ENCODE measurements at places on chromosomes 12 and 14.

DNA sequence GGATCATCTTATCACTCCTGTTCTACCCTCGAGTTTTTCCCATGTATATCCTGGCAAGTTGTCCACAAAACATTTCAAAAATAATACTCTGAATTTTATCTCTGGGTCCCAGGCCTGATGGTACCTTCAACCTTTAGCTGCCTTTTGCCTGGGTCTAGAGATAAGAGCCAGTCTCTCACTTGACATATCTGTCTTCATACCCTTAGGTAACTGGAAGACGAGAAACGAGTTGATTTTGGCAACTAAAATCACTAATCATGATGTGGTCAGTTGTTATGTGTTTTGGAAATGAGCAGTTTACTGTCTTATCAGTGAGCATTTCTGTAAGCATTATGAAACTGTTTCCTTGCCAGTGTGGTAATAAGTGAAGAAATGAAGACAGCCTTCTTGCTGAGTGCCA, 6.3 kb downstream of the RNF10 start:
- no peak for DNase-seq

DNA sequence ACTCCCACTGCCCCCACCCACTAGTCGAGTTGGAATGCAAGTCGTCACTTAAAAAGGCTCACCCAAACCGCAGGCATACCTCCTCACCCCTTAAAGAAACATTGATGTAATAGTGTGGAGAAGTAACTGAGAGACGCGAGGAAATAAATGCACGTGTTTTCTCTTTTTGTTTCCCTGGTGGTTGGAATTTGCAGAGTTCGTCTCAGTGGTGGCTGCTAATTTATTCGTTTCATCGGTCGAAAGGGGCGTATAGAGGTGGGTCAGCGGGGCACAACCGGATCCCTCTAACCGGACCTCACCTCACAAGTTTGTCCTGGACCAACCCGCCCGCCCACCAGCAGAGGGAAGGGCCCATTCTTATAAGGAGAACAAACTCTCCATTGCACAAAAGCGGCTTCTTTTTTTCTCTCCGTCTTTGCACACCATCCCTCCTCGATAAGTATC, 5.0 kb upstream of the NPAS3 start:
- DNase-seq: no peak

GRCh38 chr12:67410667-67411067, 141.5 kb downstream of the CAND1 start:
- DNase-seq: no peak

DNA sequence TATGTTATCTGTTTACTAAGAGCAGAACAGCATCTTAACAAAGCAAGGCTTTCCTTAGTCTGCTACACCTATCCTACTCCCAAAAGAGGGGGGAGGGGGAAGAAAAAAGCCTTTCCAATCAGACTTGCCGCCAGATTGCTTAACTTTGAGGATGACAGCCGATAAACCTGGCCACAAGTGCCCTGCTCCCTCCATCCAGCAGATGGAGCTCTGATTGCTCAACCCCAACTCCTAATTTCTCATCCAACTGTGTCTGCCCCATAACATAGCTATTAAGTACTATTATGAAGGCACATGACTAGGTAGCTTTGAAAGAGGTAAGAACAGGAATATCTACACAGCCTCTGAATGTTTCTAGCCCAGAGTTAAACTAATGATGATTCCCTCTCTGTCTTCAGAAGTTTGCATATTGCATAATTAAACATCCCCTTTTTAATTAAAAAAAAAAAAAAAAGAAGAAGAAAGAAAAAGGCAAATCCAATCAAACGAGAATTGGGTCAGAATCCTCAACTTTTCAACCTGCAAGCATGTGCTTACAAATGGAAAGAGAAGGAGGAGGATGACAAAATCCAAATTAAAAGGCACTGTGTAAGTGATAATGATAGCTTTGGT, 247.4 kb downstream of the GALC start:
- no peak for DNase-seq

- no peak for DNase-seq
Observed at GRCh38 chr12:83932011-83932410, 980.6 kb downstream of the SLC6A15 start.

- no peak for DNase-seq
Observed at GRCh38 chr14:83702619-83703018, 1827.3 kb upstream of the FLRT2 start.

GRCh38 chr14:90288651-90289355, 32.5 kb downstream of the PSMC1 start:
- no peak for DNase-seq

DNA sequence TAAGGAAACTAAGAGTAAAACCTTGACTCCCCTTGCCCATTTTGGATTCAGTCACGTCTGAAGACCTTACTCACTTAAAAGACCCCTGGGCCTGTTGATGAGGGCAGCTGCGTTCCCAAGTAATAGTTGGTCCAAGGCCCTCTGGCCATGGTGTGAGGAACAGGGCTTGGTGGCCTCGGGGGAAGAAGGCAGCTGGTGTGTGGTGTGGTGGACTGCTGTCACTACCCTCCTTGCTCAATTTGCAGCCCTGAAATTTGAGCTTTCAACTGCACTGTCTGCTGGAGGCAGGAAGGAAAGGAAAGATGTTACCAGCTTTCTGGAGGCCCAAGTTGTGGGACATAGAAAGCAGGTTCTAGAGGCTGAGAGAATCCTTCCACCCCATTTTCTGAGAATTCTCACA, 128.2 kb downstream of the SLC38A6 start:
- DNase-seq: no peak

DNA sequence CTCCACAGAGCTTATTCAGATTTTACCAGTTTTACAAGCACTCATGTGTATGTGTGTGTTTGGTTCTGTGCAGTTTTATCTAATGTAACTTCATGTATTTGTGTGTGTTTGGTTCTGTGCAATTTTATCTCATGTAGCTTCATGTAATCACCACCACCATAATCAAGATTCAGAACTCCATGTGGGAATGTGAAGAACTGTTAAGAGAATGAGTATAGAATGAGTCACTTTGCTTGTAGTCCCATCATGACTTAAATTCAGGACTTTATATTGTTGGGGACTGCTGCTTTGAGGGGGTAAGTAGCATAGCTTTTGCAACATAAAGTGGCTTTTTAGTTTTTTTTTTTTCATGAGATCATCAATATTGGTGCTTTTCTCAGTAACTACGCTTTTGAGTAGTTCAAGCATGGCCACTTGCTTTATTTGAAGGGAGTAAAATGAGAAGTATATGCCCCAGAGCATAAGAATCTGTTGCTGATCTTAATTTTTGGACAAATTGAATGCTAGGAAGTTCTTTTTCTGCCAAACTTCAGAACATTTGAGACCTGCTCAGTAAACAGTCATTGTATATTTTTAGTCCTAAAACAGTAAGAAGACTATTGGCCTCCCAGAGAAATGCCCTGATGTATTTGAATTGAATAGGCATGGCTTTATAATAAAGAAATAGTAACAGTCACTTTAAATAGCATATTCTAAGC, 28.8 kb downstream of the PROX2 start:
- DNase-seq: no peak

DNA sequence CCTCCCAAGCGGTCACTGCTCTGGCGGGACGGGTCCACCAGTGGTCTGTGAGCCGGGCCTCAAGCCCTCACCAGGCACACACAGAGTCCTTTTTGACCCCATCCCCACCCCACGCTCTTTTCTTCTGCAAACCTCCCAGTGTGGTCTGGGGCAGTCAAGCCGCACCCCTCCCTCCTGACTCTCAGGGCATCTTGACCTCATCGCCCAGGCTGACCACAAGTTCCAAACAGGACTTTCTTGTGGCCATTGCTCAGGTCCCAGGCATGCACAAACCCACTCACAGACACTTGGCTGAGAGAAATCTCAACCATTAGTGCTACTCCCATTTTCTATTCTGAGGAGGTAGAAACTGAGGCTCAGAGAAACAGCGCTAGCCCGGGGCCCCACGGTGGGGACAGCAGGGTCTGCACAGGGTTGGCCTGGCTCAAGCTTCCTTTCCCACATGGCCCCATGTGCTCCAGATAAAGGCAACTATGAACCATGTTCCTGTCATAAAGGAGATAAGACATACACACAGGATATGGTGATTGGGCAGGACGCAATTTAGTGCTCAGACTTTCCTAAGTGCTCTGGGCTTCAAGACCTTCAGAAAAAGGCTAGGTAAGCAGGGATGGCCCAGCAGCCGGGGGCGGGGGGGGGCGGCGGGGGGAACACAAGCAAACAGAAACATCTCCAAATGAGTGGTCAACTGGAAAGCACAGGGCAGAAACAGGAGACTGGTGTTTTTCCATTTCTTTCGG, 69.6 kb downstream of the ITPK1 start:
- DNase-seq: no peak

DNA sequence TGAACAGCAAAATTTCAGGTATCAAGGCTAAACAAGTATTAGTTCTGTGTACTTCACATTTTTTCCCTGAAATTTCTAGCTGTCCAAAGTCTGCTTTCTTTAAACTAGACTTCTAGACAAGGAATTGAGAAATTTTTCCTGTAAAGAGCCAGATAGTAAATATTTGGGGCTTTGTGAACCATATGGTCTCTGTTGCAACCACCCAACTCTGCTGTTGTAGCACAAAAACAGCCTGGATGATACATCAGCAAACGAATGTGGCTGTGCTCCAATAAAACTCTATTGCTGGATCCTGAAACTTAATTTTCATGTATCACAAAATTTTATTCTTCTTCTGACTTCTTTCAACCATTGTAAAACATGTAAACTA, 96.0 kb upstream of the SLC38A4 start:
- DNase-seq: no peak

DNA sequence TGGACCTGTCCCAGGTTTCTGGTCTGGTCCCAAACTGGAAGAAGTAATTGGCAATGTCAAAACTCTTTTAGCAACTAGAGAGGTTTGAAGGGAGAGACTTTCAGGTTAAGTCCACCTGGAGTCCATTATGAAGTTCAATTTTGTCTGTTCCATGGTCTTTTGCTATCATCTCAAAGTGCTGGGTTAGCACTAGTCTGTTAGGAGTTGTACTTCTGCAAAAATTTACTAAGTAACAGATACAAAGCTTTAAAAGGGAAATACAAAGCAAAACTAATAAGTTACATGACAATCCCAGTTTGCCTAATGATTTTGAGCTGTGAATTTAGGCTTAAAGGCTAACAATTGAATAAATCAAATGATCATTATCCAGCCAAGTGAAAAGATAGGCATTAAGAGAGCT, 643.9 kb downstream of the C12orf50 start:
- no peak for DNase-seq

DNA sequence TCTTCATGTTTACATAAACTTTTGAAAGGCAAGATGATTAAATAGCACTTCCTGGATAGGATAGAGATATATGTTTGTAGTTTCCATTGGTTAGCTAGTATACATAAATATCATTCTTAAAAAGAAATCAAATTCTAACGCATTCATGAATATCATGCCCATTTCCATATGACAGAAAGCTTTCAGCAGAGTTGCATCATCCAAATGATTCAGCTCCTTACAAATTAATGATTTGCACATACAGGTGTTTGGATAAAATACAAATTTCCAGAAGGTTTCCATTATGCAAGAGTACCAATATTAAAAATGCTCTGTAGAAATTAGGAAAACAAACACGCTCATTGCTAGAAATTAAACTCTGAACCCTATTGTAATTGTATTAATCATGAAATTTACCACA, 264.4 kb downstream of the FOXG1 start:
- DNase-seq: no peak

- DNase-seq: no peak
Observed at GRCh38 chr14:71753976-71754375, 178.3 kb upstream of the RGS6 start.

- DNase-seq: no peak
Observed at GRCh38 chr14:31205681-31206535, 1.7 kb downstream of the HECTD1 start.

DNA sequence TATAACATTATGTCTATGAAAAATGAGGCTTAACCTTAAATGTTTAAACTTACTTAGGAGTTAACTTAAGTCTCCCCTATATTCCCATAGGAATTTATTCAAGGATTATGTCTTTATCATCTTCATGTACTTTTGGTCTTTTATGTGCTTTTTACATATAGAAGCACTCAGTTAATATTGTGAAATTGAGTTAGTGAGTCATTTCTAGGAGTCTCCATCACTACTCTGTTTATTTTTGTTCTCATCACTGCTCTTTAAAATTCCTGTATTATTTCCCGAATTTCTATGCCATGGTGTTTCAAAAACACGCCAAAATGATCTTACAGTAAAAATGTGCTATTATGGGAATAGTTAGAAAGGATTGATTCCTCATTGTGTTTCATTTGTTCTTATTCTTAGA, 31.6 kb downstream of the TBC1D15 start:
- DNase-seq: no peak

DNA sequence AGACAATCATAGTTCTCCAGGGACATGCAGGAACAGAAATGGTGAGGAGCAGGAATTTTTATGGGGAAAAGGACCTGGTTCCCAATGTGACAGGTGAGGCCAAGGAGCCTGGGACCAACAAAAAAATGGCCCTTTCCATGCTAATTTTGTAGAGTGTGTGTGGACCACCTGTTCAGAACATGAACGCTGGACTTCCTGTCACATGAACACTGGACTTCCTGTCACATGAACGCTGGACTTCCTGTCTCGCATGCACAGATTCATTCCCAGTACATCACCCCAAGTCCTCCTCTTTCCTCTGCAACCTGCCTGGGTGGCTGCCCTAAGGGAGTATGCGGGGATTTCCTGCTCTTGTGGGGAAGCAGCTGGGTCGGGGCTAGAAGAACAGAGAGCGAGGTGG, 10.1 kb downstream of the FGF6 start:
- no peak for DNase-seq

DNA sequence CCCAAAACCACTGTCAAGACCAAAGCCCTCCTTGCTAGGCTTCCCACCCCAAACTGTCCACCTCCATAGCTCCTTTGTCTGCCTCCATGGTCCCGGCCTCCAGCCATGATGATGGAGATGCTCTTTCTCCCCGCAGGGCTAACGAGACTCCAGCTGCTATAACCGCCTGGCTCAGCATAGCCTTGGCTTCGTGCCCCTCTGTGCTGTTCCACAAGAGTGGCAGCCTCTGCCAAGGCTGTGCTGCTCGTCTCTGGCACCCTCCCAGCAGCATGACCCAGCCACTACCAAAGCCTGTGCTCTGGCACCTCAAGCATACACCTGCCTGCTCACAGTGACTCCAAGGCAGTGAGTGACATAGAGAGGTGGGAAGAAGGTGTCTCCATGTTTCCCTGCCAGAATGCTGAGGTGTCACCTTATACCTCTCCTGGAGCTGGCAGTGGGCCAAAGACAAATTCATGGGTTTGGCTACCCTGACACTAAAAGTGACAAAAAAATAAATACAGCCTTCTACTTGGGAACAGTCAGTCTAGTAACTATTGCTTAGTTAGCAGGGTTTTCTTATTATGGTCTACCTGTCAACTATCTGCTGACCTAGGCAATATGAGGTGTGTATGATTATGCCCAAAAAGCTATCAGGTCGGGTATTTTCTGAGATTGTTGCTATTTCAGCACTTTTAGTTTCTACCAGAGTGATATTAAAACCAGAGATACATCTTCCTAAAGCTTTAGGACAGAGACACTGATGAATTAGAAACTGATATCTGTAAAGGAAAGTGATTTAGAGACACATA, 16.1 kb upstream of the KRT73 start:
- DNase-seq: no peak

Measured in activated T-helper 1 cell treated with anti-CD3 and anti-CD28 coated beads, Interleukin-12 subunit alpha, Interleukin-12 subunit beta, Interleukin-2, Interleukin-4 antibody, amounts not matched to agents 30 ng/mL and 10 ng/mL and 1 ng/mL, durations not matched to agents 14 hours and 24 hours and 36 hours (primary cell).